ENCODE measurements at places on chromosomes 13 and 19.

DNA sequence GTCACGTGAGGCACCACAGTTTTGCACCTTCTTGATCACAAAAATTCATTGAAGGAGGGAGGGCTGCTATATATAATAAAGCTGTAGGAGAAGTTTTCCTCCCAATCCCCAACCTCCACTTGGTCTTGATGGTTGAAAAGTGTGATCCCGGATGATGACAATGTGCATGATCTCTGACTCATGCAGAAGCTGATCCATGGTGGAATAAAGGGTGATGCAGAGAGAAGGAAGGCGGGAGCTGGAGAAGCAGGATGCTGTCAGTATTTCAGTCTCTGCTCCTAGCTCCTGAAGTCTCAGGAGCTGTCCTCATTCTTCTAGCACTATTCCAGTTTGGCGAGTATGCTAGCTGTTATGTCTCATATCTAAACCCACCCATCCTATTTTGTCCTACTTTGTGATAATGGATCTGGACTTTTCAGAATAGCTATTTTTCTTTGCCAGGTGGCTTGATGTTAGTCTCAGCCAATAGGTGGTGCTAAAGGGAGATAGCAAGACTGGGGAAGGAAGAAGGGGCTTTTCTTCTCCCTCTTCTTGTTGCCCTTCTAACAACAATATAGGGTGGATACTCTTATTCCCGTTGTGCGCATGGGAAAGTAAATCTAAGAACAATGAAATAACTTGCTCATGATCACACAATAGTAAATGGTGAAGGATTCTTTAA is 65.6 kb upstream of the HTR2A start:
- no peak for DNase-seq

DNA sequence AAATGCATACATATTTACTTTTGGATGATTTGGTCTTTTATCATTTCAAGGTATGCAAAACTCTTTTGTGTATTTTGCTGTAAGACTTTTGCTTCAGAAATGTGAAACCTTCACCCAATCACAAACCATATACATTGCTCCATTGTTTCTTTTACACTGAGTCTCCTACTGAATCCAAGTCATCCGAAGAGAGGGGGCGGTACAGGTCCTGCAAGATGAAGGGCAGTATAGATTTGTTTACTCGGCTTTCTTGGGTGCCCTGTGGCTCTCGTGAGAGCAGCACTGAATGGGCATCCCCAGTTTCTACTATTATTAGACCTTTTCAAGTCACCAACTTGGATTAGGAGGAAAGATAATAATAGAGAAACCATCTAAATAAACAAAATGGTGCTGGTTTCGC is 280.6 kb downstream of the DCLK1 start:
- DNase-seq: no peak

DNA sequence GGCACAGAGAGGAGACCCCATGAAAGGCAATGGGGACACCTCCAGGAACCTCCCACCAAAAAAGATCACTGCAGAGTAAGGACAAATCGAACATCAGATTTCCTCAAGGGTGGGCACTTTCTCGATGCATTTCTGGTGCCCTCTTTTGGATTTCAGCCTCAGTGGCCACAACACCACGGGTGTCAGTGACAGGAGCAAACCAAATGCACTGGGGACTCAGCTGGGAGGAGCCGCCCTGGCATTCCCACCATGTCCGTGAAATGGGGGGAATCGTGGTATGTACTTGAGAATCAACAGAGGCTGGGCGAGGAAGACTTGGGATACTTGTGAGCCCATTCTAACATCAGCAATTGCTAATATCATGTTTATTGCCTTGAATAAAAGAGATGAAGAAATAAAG is 16.3 kb downstream of the FAM187B start:
- no peak for DNase-seq

DNA sequence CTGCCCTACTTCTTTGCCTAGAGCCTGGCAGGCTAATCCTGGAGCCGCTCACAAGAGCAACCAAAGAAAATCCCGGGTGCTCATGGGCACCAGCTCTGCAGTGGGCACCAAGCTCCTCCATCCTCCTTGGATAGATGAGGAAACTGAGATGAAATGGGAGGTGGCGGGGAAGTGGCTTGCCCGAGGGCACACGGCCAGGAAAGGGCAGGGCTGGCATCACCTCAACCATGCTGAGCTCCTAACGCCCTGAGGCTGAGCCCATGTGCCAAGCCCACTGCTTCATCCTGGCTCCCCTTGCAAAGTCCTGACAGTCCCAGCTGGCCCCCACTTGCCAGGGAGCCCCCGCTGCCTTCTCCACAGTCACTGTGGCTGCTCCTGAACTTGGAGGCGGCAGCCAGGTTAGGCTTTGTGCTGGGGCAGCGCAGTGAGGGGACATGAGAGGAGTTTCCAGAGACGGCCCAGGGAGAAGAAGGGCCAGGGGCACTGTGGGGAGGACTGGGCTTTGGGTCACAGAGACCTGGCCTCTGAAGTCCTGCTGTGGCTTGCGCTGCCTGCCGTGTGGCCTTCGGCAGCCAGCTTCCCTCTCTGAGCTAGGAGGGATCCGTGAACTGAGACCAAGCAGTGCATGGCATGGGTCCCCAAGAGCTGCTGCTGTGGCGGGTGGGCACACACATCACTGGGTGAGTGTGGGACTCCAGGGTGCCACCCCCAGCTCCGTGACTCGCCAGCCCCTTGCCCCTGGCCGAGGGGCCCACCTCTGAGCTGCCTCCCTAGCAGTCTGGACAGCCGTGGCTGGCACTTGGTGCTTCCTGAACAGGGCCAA is 17.5 kb downstream of the TMED1 start:
- no peak for DNase-seq

- peak; percentile 61 for DNase-seq
Observed at GRCh38 chr19:6613711-6614110, 22.8 kb upstream of the CD70 start.

- DNase-seq: no peak
Observed at GRCh38 chr13:74675182-74675581, 541.0 kb upstream of the KLF12 start.

- DNase-seq: no peak
Observed at GRCh38 chr13:20942938-20943559, 40.5 kb upstream of the XPO4 start.

DNA sequence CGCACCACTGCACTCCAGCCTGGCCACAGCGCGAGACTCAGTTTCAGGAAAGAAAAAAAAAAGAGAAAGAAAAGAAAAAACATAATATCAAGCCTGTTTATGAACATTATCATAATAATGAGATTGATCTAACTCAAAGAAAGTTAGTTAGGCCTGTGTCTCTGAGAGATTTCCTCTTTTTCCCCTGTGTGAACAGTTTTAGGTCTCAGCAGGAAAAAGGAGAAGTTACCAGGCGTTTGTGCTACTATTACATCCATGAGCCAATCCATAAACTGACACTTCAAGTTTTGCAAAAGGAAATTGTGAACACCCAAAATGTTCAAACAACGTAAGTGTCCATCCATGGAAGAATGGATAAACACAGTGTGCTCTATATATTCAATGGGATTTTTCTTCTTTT is 3.8 kb downstream of the TARM1 start:
- no peak for DNase-seq

DNA sequence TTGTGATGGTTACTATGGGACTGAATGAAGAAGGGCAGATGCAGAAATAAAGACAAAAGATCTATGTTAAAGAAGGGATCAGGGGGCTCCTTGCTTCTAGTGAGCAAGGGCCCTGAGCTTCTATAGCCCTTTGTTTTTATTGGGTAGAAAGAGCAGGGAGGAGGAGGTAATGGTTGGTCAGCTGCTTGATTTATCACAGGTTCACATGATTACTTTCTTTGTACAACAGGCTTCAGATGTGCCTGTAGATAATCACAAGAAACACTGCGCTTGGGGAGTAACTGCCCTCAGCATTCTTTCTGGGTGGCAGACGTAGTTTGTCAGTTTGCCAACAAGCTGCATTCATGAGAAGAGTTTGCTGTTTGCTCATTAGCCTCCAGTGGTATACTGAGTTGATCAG is 4.8 kb upstream of the ZNF439 start:
- DNase-seq: no peak

- no peak for DNase-seq
Observed at GRCh38 chr19:48638831-48639381, 1.7 kb upstream of the DBP start.

- no peak for DNase-seq
Observed at GRCh38 chr19:8924283-8924682, 85.9 kb downstream of the MUC16 start.

DNA sequence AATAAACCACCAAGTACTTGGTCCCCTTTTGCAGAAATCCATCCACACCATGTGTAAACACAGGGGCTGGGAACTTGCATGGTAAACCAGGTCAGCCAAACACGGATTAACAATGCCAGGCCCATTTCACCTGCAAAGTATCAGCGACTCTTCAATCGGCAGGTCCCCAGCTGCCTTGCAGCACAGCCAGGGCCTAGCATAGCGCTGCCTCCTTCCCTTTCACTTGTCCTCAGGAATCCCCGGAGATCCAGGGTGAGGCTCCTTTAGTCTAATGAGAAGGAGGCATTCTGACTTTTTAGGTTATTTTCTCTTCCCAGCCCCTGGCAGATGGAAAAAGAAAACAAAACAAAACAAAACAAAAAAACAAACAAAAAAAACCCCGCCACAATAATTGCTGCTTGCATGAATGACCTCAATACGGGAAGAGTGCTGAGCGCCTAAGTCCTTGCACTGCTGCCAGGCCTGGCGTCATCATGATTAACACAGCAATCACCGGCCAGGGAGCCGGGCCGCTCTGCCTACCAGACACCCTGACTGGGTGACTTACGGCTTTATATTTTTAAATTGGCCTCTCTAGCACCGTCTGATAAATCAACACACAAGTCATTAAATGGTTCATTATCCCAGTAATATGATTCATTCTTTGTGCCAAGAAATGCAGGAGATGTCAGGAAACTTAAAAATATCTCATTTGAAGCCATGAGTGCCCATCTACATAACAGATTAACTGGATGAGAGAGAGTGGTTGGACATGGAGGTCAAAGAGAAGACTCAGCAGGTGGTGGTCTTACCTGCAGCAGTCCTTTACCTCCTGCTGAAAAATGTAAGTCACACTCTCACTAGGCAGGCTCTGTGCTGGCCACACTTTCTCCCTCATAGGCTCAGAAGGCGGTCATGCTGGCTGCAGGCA is 692.7 kb downstream of the UQCRFS1 start:
- DNase-seq: no peak

DNA sequence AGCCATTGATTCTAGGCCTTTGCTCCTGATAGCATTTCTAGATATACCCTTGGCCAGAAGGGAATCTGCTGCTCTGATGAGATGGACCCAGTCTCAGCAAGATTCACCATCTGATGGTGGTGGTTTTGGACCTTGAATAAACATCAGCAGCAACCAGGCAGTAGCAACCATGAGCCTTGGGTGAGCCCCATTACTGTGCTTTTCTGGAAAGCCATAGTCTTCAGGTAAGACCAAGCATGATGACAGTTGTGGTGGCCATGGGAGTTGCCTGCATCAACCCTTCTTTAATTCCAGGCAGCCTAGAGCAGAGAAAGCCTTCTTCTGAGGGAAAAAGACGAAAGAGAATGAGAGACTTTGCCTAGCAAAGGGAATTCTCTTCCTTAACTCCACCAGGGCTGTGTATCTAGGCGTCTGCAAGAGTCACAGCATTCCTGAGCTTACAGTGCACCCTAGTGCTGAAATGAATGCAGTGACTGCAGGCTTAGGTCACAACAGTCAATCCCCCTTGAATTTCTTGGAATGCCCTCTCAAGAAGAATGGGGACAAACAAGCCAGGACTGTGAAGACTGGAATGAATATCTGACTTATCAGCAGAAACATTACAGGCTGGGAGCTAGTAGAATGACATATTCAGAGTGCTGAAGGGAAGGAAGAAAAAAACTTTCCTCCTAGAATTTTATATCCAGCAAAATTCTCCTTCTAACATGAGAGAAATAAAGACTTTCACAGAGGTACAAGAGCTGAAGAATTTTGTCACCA is 942.4 kb upstream of the PCDH20 start:
- no peak for DNase-seq

DNA sequence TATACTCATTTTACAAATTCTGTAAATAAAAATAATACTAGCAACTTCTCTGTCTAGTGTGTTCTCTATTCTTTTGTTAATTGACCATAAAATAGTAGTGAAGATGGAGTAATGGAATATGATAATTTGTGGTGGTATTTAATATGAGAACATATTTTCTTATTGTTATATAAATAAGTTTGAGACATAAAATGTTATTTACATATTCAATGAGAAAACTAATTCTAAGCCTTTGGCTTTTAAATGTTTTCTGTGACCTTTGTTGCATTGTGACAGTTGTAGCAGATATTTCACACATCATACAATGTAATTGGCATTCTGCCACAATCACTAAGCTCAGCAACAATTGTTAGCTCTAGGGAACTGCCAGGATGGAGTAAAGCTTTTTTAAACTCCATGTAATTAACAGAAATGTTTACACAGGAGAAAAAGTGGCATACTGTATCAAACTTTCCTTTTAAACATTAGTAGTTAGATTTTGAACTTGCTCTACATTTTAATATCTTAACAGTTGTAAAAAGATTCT is 562.1 kb upstream of the PCDH9 start:
- DNase-seq: no peak

DNA sequence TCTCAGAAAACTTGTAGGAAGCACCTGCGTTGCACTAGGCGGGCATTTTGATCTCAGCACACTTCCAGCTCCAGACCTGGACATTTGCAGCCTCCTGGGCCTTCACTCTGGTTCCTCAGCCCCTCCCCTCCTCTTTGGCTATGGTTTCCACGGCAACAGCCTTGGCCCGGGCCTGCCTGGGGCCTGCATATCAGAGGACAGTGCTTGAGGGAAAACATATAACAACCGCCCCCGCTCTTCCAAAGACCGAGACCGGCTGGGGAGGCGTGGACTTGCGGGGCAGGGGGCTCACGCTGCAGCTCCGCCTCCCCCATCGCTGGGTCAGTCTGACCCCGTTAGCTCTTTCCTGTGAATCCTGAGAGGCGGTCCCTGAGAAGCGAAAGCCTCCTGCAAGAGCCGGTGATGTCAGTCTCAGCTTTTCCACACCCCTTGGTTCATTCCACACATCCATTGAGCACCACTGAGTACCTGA is 125.7 kb upstream of the PEG3 start:
- no peak for DNase-seq

- no peak for DNase-seq
Observed at GRCh38 chr19:47036097-47036651, 12.2 kb downstream of the TMEM160 start.
